ENCODE measurements at places on chromosomes 13 and 19.

GRCh38 chr13:111664696-111665095, 344.3 kb downstream of the TEX29 start:
- H3K27ac ChIP-seq = no peak overlapping the region
- H3K4me1 ChIP-seq = no peaks in the 10 kb centered on the region
- H3K36me3 ChIP-seq = no peaks in the 10 kb centered on the region
- DNase-seq = no peak
- no peak overlapping the region for H3K4me3 ChIP-seq

DNA sequence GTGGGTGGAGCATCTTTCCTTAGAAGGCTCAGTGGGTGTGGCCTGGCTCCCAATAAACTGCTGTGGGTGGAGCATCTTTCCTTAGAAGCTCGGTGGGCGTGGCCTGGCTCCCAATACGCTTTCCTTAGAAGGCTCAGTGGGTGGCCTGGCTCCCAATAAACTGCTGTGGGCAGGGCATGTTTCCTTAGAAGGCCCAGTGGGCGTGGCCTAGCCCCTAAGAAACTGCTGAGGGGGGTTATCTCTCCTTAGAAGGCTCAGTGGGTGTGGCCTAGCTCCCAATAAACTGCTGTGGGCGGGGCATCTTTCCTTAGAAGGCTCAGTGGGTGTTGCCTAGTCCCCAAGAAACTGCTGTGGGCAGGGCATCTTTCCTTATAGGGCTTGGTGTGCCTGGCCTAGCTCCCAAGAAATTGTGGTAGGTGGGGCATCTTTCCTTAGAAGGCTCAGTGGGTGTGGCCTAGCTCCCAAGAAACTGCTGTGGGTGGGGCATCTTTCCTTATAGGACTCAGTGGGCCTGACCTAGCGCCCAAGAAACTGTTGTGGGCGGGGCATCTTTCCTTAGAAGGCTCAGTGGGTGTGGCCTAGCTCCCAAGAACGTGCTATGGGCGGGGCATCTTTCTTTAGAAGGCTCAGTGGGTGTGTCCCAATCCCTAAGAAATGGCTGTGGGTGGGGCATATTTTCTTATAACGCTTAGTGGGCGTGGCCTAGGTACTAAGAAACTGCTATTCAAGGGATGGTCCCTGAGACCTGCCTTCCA, 10.3 kb downstream of the HSH2D start:
- H3K4me1 ChIP-seq = peaks cover 64% of the 10 kb centered on the region
- peaks cover 91% of the 10 kb centered on the region for H3K36me3 ChIP-seq
- H3K27ac ChIP-seq = no peak overlapping the region
- peak; percentile 39 for DNase-seq
- H3K27me3 ChIP-seq = no peaks in the 10 kb centered on the region
- no peak overlapping the region for H3K4me3 ChIP-seq

DNA sequence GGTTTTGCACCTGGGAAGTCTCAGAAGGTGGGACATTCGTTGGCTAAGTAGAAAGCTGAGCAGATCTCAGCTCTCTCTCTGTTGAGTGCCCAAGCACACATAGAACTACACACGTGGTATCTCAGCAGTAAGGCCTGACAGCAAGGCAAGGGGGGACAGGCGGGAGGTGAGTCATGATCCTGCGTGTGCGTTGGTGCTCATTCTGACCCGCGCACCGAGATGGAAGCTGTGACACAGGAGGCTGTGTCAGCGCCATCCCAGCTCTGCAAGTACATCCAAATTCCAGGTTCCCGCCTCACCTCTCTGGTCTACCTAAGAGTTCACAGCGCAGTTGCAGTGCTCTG, 135.7 kb downstream of the USP12 start:
- no peak overlapping the region for H3K4me3 ChIP-seq
- H3K27me3 ChIP-seq = peaks cover 23% of the 10 kb centered on the region
- peaks cover 8% of the 10 kb centered on the region for H3K4me1 ChIP-seq
- DNase-seq = no peak

GRCh38 chr19:3248728-3249326, 24.4 kb downstream of the CELF5 start:
- H3K27me3 ChIP-seq = no peaks in the 10 kb centered on the region
- no peaks in the 10 kb centered on the region for H3K36me3 ChIP-seq
- no peak overlapping the region for H3K4me3 ChIP-seq
- H3K27ac ChIP-seq = no peak overlapping the region

DNA sequence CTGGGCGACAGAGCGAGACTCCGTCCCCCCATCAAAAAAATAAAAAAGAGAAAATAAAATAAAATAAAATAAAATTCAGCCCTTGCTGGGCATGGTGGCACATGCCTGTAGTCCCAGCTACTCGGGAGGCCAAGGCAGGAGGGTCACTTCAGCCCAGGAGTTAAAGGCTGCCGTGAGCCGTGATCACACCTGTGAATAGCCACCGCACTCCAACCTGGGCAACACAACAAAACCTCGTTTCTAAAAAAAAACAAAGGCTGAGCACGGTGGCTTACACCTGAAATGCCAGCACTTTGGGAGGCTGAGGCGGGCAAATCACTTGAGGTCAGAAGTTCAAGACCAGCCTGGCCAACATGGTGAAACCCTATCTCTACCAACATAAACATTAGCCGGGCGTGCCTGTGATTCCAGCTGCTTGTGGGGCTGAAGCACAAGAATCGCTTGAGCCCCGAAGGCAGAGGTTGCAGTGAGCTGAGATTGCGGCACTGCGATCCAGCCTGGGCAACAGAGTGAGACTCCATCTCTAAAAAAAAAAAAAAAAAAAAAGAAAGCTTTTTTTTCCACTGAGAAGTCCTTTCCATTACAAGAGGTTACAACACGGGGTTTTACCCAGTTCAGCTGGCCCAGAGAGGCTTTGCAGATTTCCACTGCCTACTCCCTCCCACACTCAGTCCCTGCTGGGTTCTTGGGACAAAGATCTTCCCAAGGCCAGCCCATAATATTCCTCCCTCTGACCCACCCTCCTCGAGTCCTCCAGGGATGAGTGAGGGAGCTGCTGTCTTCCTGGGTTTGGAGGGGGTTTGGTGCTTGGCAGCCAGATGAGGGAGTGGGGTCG, 6.4 kb downstream of the ANGPTL4 start:
- no peak for DNase-seq
- H3K4me3 ChIP-seq = no peak overlapping the region

- H3K27ac ChIP-seq = no peak overlapping the region
- no peak overlapping the region for H3K4me3 ChIP-seq
- H3K27me3 ChIP-seq = peaks cover 28% of the 10 kb centered on the region
Observed at GRCh38 chr19:1782521-1782920, 29.2 kb downstream of the ONECUT3 start.

DNA sequence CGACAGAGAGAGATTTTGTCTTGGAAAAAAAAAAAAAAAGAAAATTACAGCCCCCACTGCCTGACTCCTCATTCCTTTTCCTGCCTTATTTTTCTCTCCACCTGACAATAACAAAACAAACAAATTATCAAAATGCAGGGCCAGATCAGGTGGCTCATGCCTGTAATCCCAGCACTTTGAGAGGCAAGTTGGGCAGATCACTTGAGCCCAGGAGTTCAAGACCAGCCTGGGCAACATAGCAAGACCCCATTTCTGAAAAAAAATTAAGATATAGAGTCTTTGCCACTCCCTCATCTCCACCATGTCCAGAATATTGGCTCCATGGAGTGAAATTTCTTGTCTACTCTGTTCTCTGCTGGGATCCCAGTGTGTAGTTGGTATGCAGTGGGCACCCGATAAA, 7.2 kb downstream of the CERS4 start:
- H3K27ac ChIP-seq = peak overlapping the region; percentile 57
- DNase-seq = no peak
- peaks cover 19% of the 10 kb centered on the region for H3K4me1 ChIP-seq

- H3K27me3 ChIP-seq = peaks cover 19% of the 10 kb centered on the region
- no peaks in the 10 kb centered on the region for H3K36me3 ChIP-seq
- H3K4me1 ChIP-seq = peaks cover 8% of the 10 kb centered on the region
- H3K27ac ChIP-seq = no peak overlapping the region
- no peak for DNase-seq
Observed at GRCh38 chr13:26992951-26993719, 178.5 kb downstream of the USP12 start.

GRCh38 chr13:110137680-110138009, 169.3 kb downstream of the COL4A1 start:
- peaks cover 13% of the 10 kb centered on the region for H3K4me1 ChIP-seq
- peak overlapping the region; percentile 75 for H3K4me3 ChIP-seq
- peak overlapping the region; percentile 73 for H3K27ac ChIP-seq
- peaks cover 36% of the 10 kb centered on the region for H3K27me3 ChIP-seq
- DNase-seq = no peak

- no peaks in the 10 kb centered on the region for H3K4me1 ChIP-seq
- peaks cover 29% of the 10 kb centered on the region for H3K27me3 ChIP-seq
- H3K36me3 ChIP-seq = no peaks in the 10 kb centered on the region
Observed at GRCh38 chr13:95628488-95628887, 16.0 kb downstream of the DZIP1 start.

DNA sequence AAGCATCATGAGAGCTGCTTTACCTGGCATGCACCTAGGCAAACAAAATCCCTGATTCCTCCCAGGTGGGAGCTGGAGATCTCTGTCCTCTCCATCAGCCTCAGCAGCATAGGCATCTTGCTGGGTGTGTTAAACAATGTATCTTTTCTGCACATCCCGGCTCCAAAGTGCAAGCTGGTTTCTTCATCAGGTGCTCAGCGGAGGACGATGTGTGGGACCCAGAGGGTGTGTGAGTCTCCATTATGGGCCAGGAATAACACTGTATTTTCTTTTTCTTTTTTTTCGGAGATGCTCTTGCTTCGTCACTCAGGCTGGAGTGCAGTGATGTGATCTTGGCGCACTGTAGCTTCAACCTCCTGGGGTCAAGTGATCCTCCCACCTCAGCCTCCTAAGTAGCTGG, 9.9 kb downstream of the CNFN start:
- H3K27me3 ChIP-seq = peaks cover 10% of the 10 kb centered on the region
- H3K27ac ChIP-seq = no peak overlapping the region
- H3K4me1 ChIP-seq = peaks cover 2% of the 10 kb centered on the region
- H3K36me3 ChIP-seq = no peaks in the 10 kb centered on the region
- no peak for DNase-seq

- H3K4me1 ChIP-seq = no peaks in the 10 kb centered on the region
- no peak overlapping the region for H3K27ac ChIP-seq
- H3K4me3 ChIP-seq = no peak overlapping the region
- no peak for DNase-seq
Observed at GRCh38 chr19:38411041-38411712, 8.3 kb downstream of the FAM98C start.

- H3K36me3 ChIP-seq = no peaks in the 10 kb centered on the region
- no peak for DNase-seq
- no peaks in the 10 kb centered on the region for H3K4me1 ChIP-seq
Observed at GRCh38 chr13:65724226-65724625, 1505.9 kb downstream of the PCDH9 start.

- no peak overlapping the region for H3K4me3 ChIP-seq
- no peaks in the 10 kb centered on the region for H3K36me3 ChIP-seq
- H3K27me3 ChIP-seq = peaks cover 2% of the 10 kb centered on the region
- no peak for DNase-seq
- no peaks in the 10 kb centered on the region for H3K4me1 ChIP-seq
Observed at GRCh38 chr13:48645845-48646244, 7.9 kb upstream of the CYSLTR2 start.

DNA sequence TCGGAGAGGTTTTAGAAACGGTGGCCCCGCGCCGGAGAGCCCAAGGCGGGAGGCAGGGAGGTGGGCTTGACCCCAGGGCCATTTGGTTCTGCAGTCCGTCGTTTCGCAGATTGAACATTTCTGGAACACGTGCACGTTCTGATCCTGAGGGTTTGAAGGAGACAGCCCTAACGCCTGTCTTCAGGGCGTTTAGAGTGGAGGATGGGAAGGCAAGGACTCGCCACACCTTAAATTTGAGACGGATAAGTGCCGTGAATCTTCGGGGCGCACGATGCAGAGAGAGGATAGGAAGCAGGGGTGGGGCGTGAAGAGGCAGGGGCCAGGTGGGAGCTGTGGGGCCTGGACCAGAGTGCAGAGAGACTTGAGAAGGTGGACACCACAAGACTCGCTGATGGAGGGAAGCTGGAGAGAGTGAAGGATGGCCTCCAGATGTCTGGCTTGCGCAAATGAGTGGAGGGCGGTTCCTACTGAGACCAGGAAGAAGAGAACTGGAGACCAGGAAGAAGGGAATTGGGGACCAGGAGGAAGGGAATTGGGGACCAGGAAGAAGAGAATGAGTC, 804 bp upstream of the MIER2 start:
- peaks cover 8% of the 10 kb centered on the region for H3K27me3 ChIP-seq
- peaks cover 7% of the 10 kb centered on the region for H3K36me3 ChIP-seq
- no peak overlapping the region for H3K27ac ChIP-seq
- peak overlapping the region; percentile 74 for H3K4me3 ChIP-seq
- peaks cover 40% of the 10 kb centered on the region for H3K4me1 ChIP-seq

Measured in activated CD8-positive, alpha-beta T cell treated with anti-CD3 and anti-CD28 coated beads, Interleukin-2, amount 10 ng/mL, durations not matched to agents 7 days and 5 days (primary cell).